ENCODE measurements at places on chromosomes 5 and 9.

- no peak for DNase-seq
Measured at GRCh38 chr5:67021521-67021920, 175.1 kb downstream of the CD180 start.

DNA sequence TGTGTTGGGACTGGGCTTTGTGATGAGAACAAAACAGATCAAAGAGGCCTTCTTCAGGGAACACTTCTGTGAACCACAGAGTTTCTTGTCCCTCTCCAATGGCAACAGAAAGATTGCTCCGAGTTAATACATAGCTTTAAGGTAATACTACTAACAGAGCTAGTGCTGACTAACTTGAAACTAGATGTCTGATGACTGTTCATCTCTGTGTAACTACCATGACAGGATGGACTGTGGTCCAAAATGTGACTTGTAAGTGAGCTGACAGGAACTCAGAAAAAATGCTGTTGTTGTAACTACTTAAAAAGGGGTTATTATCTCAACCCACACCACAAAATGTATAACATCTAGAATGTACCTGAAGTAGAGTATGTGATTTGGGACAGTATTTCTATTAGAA is 630.2 kb upstream of the DMAC1 start:
- DNase-seq: no peak

DNA sequence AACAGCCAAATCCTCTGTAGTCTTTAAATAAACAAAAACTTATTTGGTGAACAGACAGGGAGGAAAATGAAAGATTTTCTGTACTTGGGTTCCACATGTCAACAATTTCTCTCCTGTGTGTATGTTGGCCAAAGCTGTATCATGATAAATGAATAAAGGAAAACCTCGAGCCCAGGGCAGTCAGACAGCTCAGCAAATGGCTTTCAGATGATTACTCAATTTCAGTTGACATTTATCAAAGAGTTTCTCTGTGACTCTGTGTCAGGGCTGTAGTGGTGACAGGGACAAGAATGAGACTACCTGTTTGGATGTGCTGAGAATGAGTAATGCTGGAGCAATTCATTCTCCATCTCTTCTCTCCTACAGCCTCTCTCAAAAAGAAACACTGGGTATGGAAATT is 45.7 kb upstream of the PTGS1 start:
- no peak for DNase-seq

DNA sequence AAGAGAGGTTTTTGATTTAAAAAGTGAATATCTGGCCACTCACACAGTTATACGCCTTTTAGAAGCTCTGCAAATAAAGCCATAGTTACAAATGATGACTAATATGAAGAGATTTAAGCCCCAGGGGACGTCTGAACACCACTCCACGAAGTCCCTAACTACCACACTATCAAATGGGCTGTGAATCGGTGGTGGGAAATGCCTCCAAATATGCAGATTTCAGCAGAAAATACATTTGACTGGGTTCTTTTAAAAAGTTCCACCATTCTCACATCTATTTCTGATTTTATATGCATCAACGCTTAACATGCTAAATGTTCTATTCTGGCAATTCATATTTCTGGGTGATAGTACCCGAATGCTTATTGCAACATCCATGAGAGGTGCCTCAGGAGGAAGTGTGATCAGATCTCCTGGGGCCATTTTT is 22.5 kb downstream of the TICAM2 start:
- no peak for DNase-seq

DNA sequence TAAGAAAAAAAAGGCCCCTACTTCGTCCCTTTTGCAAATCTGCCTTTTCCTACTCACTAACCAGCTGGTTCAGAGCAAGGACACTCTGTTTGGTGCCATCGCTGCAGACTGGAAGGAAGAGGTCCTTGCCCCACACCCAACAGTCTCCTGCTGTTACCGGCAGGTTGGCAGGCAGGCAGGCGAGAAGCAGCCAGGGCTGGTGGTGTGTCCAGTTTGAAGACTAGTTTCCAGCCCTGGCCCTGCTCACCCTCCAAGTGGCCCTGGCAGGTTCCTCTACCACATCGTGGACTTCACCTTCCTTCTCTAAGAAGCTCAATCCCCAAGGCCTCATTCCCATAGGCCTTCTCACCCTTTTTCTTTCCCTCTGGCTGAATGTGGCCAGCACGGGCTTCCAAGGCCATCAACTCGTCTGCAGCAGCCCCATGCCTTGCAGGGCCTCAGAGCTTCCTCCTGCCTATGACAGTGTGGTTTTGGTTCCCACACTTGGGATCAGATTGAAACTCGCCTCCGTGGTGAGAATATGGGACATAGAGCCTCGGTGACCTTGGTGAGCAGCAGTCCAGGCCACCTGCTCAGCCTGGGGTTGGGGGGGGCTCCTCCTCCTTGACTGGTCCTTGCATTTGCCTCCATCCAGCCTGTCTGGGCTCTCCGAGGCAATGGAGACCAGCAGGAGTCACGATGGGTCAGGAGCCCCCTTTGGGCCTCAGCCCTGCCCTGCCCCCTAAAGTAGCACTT is 22.9 kb downstream of the TGFBI start:
- DNase-seq: peak; percentile 58

GRCh38 chr5:172640822-172641358 is at the start of gene NEURL1B:
Gene NEURL1B (plus strand): TSS chr5:172641263. CDS start chr5:172641407, 144 bp downstream.
- DNase-seq: peak; percentile 75

- no peak for DNase-seq
Measured at GRCh38 chr9:114694146-114694545, 12.2 kb upstream of the TEX48 start.

DNA sequence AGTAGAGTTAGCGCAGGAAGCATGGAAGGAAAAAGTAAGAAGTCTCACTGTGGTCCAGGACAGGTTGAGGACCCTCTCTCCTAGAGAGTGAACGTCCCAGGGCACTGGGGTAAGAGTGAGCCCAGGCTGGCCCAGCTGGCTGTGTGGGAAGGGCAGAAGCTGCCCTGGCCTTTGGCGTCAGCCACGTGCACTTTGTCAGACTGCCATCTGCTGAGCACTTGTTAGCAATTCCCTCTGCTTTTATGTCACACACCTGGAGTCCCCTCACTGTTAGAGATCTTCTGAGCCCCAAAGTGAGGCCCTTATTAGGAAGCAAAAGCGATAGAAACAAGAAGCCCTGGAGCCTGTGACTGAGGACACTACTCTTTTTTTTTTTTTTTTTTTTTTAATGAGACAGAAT is 79.1 kb downstream of the UGCG start:
- DNase-seq: no peak

DNA sequence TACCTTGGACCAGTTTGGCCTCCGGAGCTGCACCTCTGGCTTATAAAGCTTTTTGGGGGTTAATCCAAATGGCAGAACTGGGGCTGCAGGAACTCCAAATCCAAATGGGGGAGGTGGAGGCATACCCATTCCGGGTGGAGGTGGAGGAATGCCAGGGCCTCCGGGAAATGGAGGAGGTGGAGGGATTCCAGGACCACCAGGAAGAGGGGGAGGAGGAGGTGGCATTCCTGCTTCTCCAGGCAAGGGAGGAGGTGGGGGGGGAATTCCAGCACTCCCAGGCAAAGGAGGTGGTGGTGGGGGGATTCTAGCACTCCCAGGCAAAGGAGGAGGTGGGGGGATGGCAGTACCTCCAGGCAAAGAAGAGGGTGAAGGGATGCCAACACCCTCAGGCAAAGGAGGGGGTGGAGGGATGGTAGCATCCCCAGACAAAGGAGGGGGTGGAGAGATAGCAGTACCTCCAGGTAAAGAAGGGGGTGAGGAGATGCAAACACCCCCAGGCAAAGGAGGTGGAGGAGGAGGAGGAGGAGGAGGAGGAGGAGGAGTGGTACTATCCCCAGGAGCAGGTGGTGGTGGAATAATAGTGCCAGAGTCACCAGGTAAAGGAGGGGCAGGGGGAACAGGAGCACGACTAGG is 45.2 kb downstream of the DIAPH1 start:
- no peak for DNase-seq

DNA sequence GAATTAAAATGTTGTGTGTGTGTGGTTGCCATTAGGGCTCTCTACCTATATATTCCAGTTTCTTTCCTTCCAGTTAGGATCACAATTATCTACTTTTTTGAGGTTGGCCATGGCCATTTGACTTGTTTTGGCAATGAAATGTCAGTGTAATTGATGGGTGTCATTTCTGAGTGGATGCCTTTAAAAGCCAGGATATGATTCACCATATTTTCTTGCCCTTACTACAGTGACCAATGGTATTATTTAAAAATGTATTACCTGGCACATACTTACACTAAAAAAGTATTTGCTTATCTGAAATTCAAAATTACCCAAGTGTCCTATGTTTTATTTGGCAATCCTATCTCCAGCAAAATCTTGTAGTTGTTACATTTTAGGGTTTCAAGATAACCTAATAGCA is 258.7 kb upstream of the ACTBL2 start:
- no peak for DNase-seq

GRCh38 chr5:177477701-177478477 is 4.5 kb upstream of the DBN1 start:
- DNase-seq: no peak

GRCh38 chr9:104386425-104387069 is 117.5 kb upstream of the OR13F1 start:
- DNase-seq: peak; percentile 23

GRCh38 chr5:180829726-180830125 is 27.1 kb upstream of the MGAT1 start:
- no peak for DNase-seq

DNA sequence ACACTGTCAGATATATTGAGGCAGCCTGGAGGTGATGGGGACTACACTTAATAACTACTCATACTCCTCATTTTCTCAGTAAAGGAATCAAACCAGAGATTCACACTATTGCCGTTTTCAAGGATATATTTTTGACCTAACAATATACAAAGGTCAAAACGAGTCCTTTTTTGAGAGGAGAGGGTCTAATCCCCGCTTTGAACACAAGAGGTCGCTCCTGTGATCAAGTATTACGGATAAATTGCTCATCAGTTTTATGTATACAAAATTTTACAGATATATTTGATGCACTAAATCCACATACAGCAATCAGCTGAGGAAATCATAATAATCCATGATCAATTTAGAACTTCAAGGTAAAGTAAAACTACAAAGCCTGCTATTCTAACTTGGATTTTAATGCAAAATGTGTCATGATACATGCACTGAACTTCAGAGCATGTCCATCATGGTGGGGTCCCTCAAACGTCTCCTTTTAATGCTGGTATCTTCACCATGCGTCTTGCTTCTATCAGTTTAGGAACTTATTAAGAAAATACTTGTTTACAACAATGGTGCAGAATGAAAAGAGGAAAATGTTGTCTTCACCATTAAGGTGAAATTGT is 2.5 kb upstream of the ISL1 start:
- no peak for DNase-seq

DNA sequence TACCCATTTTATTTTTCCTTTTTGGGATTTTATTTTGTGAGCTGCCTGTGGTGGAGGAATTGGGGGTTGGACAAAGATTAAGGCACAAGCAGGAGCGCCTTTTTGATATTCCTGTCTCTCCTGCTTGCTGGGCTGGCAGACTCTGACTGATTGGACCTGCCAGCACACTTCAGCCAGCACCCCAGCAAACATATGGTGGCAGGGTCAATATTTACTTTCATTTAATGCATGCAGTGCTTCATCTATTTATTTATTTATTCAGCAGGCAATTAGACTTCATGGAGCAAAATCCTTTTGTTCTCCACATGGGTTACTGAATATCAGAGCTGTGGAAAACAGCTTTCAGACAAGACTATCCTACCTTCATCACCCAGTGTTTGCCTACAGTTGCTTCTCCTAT is 48.4 kb upstream of the EPB41L4A start:
- no peak for DNase-seq

DNA sequence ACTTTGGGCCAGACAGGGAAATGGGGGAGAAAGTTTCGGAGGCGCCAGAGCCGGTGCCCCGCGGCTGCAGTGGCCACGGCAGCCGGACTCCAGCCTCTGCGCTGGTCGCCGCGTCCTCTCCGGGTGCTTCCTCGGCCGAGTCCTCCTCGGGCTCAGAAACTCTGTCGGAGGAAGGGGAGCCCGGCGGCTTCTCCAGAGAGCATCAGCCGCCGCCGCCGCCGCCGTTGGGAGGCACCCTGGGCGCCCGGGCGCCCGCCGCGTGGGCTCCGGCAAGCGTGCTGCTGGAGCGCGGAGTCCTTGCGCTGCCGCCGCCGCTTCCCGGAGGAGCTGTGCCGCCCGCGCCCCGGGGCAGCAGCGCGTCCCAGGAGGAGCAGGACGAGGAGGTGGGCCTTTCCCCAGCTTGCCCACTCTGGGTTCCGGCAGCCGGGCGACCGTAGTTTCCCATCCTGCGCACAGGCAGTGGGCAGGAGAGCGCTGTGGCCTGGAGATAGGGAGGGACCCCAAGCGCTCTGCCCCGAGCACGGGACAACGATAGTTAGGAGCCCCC is 516 bp downstream of the MAST4 start:
- DNase-seq: no peak

DNA sequence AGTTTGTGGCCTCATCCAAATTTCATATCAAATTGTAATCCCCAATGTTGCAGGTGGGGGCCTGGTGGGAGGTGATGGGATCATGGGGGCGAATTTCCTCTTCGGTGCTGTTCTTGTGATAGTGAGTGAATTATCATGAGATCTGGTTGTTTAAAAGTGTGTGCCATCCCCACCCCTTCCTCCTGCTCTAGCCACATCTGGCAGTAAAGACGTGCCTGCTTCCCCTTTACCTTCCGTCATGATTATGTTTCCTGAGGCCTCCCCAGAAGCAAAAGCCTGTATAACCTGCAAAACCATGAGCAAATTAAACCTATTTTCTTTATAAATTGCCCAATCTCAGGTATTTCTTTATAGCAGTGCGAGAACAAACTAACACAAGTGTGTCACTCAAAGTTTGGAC is 71.0 kb upstream of the MOCS2 start:
- DNase-seq: no peak

DNA sequence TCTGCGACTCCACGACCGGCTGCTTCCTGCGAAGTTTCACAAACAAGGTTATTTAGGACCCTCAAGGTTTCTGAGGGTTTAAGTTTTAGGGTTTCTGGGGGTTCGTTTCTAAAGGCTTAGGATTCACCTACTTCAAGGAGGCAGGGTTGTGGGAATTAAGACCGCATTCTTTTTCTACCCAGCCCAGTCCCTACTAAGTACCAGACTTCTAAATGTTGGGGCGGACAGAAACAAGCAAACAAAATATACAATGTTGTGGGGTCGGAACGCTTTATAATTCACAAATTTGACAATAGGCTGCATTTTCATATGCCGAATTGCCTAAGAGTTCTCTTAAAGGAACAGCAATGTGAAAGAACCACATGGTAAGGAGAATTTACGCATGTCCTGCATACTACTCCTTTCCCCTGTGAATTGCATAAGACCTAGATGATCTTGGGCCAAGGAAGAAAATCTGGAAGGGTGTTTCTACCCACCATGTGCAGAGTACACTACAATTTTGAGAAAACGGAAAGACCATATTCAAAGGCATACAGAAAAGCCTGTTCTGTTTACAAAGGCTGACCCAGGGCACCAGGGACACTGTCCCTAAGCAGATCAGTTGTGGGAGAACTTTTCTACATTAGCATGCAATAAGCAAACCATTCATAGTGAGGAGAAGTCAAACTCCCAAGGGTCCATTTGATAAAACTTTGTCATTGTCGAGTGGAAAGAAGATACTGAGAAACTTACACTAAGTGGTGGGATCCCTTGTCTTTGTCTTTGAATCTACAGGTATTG is 457.3 kb downstream of the RAB3C start:
- no peak for DNase-seq

Measured in cerebellum (tissue), 4 donors.